ENCODE measurements at places on chromosomes 4 and X.

DNA sequence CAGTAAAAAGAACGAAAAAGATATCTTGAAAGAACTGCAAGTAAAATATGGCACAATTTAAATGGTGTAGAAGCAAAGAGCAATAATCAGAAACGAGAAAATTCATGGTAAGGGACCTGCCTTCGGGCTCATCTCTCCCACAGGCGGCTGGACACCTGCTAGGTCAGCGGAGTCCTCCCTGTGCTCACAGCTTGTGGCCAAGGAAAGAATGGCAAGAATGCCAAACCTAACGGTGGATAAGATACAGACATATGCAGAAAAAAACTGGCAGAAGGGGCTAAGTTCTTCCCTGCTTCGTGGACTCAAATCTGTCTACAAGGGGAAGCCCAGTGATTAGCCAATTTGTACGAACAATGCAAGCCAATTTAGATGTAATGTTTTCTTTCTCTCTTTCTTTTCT lies 152.1 kb upstream of the VCX start:
- no peak overlapping the region for H3K27ac ChIP-seq
- DNase-seq, result no peak
- no peak overlapping the region for H3K4me3 ChIP-seq
- H3K27me3 ChIP-seq, result no peaks in the 10 kb centered on the region
- no peaks in the 10 kb centered on the region for H3K4me1 ChIP-seq

DNA sequence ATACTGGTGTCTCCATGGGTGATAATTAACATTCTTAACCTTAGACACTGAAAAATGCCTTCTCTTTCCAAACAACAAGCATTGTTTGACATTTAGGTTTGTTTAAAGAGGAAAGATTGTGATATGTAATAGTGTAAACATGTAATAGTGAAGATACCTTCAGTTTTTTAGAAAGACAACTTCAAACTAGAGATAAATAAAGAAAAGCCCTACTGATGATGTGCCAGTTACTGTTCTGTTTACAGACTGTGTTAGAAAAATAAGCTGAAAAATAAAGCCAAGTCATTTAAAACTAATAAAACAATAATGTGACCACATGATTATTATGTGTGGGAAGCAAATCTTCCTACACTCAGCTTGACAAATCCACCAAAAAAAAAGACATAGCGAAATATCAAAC lies 2035.3 kb upstream of the TENM3 start:
- H3K27ac ChIP-seq, result no peak overlapping the region
- H3K36me3 ChIP-seq, result no peaks in the 10 kb centered on the region
- no peaks in the 10 kb centered on the region for H3K27me3 ChIP-seq
- DNase-seq, result no peak
- no peak overlapping the region for H3K4me3 ChIP-seq

DNA sequence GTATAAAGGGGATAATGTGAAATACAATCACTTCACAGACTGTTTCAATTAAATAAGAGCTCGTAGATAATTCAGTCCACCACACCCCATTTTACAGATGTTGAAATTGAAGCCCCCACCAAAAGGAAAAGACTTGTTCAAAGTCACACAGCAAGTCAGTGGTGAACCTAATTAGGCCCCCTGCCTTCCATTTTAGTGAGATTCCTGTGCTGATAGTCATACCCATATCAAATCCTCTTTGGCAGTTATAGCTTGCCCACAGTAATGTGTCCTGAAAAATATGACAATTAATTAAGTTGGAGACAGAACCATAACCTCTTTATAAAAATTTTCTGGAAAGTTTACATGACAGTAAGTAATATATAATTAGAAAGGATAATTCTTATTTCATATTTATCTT lies 58.0 kb downstream of the AR start:
- no peaks in the 10 kb centered on the region for H3K27me3 ChIP-seq
- no peak overlapping the region for H3K4me3 ChIP-seq
- no peaks in the 10 kb centered on the region for H3K36me3 ChIP-seq

DNA sequence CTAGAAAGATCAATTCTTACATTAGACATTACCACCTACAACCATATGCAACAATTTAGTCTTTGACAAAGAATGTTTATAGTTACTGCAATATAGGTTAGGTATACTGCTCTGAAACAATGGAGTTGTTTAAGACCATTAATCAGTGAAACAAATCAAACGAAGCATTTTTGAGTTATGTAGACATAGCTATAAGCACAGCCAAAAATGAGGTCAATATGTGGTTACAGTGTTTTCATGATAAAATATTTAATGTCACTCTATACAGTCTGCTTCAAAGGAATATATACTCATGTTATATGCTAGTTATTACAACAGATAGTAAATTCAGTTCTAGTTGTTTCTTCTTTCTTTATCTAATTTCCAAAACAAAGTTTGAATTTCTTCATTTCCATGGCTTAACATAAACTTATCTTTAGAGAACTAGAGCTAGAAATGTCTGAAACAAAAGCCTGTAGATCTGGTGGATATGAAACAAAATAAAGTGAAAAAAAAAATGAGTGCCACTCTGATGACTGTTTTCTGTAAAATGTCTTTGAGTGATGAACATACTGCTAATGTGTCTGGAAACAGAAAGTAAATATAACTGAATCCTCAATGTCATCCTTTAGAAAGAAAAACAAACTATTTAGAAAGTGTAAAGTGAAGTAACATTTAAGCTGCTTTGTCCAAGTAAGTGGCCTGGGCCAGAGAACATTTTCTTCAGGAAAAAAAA lies 809.0 kb downstream of the FAT4 start:
- H3K36me3 ChIP-seq, result no peaks in the 10 kb centered on the region
- H3K27me3 ChIP-seq, result no peaks in the 10 kb centered on the region
- no peak overlapping the region for H3K27ac ChIP-seq
- H3K4me3 ChIP-seq, result no peak overlapping the region
- no peaks in the 10 kb centered on the region for H3K4me1 ChIP-seq
- no peak for DNase-seq

GRCh38 chrX:130343411-130343810 lies 3.7 kb downstream of the SLC25A14 start:
- no peak overlapping the region for H3K27ac ChIP-seq
- no peaks in the 10 kb centered on the region for H3K27me3 ChIP-seq
- peaks cover 33% of the 10 kb centered on the region for H3K4me1 ChIP-seq
- H3K36me3 ChIP-seq, result peaks cover 11% of the 10 kb centered on the region
- H3K4me3 ChIP-seq, result no peak overlapping the region
- no peak for DNase-seq

DNA sequence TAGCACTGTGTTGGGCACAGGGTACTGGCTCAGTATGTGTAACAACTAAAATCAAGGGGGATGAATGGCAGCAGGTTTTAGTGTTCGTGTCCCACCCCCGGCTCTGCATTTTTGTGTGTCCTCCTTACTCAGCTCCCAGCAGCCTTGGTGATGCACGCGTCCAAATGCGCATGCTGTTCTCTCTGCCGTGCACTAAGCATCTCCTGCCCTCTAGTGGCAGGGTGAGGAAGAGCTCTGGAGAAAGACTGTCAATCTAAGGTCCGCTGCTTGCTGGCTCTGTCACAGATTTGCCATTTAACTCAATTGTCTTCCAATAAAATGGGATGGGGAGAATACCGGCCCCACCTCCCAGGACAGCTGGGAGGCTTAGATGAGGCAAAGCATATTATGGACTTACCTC lies 61.4 kb downstream of the WFS1 start:
- peaks cover 11% of the 10 kb centered on the region for H3K4me1 ChIP-seq
- no peak for DNase-seq
- H3K27me3 ChIP-seq, result peaks cover 27% of the 10 kb centered on the region
- no peak overlapping the region for H3K4me3 ChIP-seq
- H3K27ac ChIP-seq, result no peak overlapping the region

DNA sequence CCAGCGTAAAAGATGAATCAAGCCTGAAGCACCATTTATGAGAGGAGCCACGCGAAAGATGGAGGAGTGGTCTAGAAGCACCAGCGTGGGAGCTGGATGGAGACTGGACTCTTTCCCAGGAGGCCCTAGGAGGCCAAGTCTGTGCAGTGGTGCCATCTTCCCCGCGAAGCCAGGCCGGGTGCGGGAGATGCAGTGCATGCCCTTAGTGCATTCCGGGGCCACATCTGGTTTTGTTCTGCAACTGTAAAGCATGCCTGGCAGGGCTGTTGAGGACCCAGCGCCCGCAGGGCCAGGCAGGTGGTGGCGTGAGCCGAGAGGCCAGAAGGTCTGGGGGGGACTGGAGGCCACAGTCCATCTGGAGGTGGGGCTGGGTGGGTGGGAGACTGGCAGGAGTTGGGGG lies 78.6 kb upstream of the ADRA2C start:
- H3K4me1 ChIP-seq, result no peaks in the 10 kb centered on the region
- H3K27ac ChIP-seq, result no peak overlapping the region
- DNase-seq, result no peak

- peaks cover 17% of the 10 kb centered on the region for H3K36me3 ChIP-seq
- no peak overlapping the region for H3K4me3 ChIP-seq
- H3K27me3 ChIP-seq, result no peaks in the 10 kb centered on the region
Measured at GRCh38 chrX:154384284-154384892, 5.3 kb downstream of the EMD start.

- DNase-seq, result no peak
- no peak overlapping the region for H3K27ac ChIP-seq
- peaks cover 18% of the 10 kb centered on the region for H3K27me3 ChIP-seq
- H3K4me3 ChIP-seq, result no peak overlapping the region
Measured at GRCh38 chr4:139725236-139725635, 59.6 kb downstream of the MGST2 start.

DNA sequence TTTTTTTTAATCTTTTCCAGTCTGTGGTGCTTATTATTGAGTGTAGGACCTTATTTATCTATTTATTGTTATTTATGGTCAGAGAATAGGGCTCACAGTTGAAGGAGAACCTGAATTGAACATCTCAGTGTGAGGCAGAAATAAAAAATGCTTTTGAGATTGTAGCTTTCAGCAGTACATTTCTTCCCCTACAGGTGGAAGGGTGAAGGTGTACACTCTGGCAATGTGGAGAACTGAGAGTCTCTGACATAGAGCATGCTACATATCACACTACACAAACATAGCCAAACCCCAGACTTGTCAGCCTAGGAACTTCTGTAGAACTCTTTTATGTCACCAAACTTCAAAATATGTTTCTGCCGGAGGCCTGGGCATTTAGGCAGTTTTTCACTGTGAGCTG lies 140.2 kb downstream of the STIM2 start:
- no peak overlapping the region for H3K27ac ChIP-seq
- no peaks in the 10 kb centered on the region for H3K27me3 ChIP-seq
- peaks cover 19% of the 10 kb centered on the region for H3K4me1 ChIP-seq
- no peak for DNase-seq
- no peak overlapping the region for H3K4me3 ChIP-seq
- H3K36me3 ChIP-seq, result peaks cover 9% of the 10 kb centered on the region

GRCh38 chr4:7638984-7639789 lies 204.5 kb upstream of the PSAPL1 start:
- H3K27me3 ChIP-seq, result no peaks in the 10 kb centered on the region
- H3K4me1 ChIP-seq, result peaks cover 12% of the 10 kb centered on the region
- H3K4me3 ChIP-seq, result no peak overlapping the region
- no peak for DNase-seq

DNA sequence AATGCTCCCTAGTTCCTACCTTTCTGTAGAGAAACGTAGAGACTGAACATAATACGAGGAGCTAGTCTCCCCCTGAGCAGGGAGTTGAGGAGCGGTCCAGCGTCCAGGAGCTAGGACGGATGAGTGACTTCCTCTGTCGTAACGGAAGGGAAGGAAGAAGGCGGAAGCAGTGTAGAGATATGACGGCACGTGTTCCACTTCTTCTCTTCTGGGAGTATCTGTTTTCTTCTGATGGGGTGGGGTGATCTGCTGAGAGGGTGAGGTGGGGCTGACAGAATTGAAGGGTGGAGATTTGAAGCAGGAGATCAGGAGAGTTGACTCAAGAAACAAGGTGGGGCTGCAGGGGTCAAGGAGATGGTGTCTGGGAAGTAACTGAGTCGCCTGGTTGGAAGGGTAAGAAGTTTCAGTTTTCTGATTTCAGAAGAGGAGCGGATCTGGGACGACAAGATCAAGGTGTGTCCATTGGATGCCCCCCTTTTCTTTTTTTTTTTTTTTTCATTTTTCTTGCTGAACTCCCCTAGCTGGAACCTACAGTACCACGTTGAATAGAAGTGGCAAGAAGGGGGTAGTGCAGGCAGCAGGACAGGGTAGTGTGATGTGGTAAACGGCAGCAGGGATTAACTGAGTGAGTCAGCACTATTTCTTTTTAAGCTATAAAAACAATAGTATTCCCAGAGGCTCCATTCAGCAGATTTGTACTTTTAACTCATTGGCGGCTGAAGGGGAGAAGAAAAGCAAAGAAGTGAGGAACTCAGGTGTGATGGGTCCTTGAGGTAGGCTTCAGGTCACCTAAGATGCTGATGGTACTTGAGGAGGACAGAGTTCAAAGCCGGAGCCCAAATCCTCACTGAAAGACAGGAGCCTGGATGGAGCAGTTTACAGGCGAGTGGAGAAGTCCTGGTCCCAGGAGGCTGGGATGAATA lies 50.8 kb upstream of the SETD7 start:
- no peak for DNase-seq
- H3K4me3 ChIP-seq, result peak overlapping the region; percentile 63
- peaks cover 2% of the 10 kb centered on the region for H3K36me3 ChIP-seq
- H3K27ac ChIP-seq, result peak overlapping the region; percentile 1

DNA sequence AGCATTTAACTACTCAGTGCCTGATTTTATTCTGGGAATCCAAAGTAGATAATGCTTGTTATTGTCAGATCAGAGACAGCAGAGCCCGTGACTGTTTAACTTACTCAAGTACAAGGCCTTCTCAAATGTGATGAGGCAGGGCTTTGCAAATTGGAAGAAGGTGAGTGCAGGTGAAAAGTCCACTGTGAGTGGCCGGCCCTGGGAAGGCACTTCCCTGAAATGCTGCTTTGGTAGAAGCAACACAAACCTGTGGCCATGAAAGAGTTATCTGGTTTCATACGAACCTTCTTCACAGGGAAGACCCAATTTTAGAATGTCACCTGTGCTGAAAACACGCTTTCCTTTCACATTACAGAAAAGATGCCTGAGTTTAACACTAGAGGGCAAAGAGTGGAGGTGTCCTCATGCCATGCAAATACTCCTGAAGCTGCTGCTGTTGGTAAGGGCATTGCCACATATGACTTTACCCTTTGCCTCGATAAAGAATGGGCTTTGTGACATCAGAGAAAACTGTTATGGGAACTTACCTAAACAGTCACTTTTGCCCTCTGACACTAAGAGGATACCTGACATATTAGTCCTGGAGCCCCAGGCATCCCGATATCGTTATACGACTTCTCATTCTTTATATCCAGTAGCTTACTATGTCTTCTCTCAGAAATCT lies 8.0 kb downstream of the PPARGC1A start:
- DNase-seq, result no peak
- H3K4me3 ChIP-seq, result no peak overlapping the region
- no peaks in the 10 kb centered on the region for H3K4me1 ChIP-seq
- H3K27ac ChIP-seq, result no peak overlapping the region

- peaks cover 13% of the 10 kb centered on the region for H3K27me3 ChIP-seq
- DNase-seq, result no peak
- peaks cover 4% of the 10 kb centered on the region for H3K36me3 ChIP-seq
- no peak overlapping the region for H3K27ac ChIP-seq
- no peak overlapping the region for H3K4me3 ChIP-seq
- no peaks in the 10 kb centered on the region for H3K4me1 ChIP-seq
Measured at GRCh38 chr4:139887962-139888735, 222.5 kb downstream of the MGST2 start.

DNA sequence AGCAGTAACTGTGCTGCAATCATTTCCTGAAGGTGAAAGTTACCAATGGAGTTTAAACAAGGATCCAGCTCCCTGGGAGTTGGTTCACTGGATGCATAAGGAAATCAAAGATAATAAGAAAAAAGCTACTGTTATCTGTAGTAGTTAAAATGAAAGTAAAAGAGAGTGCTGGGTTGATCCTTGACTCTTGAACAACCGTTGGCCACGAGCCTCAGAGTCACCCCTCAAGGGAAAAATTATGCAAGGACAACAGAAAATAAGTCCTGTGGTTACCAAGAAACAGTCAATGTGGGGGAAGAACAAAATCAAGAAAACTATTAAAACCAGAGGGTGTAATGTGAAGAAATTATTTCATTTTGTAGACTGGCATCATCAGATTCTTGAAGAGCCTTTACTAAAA lies 49.7 kb upstream of the DDIT4L start:
- H3K27me3 ChIP-seq, result no peaks in the 10 kb centered on the region
- DNase-seq, result no peak
- H3K4me3 ChIP-seq, result no peak overlapping the region
- H3K27ac ChIP-seq, result no peak overlapping the region
